ENCODE measurements at places on chromosomes 3 and 15.

- no peak for DNase-seq
Measured at GRCh38 chr15:58517682-58518525, 86.1 kb downstream of the LIPC start.

GRCh38 chr3:197203714-197204146 is 94.7 kb downstream of the DLG1 start:
- DNase-seq: no peak

DNA sequence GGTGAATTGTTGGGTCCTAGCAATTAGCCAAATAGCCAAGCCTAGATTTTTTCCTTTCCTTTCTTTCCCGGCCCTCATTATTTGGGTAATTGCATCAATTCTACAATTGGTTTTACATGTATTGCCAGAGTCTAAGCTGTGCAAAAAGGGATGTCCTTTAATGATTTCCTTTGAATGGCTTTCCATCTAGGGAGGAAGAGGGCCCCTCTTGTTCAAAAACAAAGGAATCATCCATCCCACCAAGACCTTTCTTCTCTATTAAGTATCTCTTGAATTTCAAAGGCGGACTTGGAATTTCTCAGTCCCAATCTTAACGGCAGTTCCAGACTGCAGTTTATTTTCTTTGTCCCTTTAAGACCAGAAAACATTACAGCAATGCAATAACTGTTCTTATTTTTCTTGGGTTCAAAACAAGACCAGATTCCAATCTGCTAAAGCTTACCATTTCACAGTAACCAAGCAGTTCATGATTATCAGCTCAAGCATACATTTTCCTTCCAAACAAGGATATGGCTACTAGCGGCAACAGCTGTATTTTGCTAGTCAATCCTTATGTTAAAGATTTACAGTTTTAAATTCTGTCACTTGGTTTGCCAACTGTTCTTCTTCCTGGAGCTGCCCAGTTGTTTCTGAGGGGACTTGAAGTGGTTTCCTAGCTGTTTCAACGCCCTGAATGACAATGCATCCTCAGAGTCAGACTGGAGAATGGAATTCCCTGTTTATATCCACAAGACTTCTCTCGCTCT is 91.4 kb upstream of the LRIG1 start:
- no peak for DNase-seq

DNA sequence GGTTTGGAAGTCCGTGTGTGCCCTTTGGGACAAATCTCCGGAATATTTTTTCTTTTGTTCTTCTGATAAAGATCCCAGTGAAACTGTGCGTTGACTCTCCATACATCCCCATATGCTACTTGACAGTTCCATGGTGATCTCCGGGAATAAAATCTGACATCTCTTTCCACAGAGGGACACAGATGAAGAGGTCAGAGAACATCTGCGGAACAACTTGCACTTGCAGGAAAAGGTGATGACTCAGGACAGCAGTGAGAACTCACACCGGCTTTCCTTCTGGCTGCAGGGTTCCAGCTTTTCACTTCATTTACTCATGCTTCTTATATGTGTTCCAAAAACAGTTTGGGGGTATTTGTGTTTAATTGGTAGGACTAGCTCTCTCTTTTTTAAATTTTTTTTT is 157.5 kb upstream of the CHRM5 start:
- no peak for DNase-seq

DNA sequence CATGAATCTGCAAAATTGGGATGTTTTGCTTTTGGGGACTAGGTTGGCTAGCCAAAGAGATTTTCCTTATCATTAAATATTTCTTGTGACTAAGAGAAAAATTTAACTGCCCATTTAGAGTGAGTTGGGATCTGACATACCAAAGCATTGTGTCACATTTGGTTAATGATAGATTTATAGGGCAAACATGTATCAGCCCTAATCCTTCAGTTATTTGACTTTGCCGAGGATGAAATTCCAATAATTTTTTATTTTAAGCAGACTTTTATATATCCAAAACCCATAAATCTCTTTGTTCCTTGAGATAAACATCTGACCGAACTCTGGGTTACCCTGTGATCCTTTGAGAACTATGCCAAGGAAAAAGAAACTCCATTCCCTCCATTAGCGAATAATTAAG is 218.9 kb downstream of the CDIN1 start:
- no peak for DNase-seq

DNA sequence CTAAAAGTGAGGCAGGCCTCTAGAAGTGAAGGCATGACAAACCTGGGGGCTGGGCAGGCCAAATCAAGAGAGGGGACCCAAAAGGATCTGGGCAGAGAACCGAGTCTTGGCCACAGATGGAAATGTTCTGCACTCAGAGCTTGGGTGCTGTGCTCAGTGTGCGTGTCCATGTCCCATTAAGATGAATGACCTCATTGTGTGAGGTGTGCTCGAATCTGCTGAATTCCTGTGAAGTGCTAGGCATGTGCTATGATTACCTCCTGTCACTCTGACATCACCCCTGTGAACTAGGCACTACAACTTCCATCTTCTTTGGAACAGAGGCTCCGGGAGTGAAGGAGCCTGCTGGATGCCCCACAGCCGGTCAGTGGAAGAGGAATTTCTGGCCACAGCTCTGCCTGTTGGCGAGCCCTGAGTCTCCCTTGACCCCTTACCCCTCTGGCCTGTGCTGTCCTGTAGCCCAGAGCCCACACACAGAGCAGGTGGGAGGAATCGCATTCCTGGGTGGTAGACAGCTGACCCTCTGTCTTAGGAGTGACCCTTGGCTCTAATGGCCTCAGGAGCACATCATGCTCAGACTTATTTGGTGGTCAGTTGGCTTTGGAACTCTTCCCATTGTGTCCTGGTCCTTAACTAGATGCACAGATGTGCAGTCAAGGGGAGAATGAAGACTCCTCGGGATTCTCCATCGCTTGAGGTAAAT is 67.6 kb upstream of the CTDSPL start:
- no peak for DNase-seq

GRCh38 chr3:119774444-119774843 is 7.5 kb upstream of the NR1I2 start:
- DNase-seq: no peak

- no peak for DNase-seq
Measured at GRCh38 chr3:56795829-56796185, 5.9 kb downstream of the ARHGEF3 start.

GRCh38 chr3:146180376-146180775 is 19.4 kb upstream of the PLOD2 start:
- DNase-seq: no peak

DNA sequence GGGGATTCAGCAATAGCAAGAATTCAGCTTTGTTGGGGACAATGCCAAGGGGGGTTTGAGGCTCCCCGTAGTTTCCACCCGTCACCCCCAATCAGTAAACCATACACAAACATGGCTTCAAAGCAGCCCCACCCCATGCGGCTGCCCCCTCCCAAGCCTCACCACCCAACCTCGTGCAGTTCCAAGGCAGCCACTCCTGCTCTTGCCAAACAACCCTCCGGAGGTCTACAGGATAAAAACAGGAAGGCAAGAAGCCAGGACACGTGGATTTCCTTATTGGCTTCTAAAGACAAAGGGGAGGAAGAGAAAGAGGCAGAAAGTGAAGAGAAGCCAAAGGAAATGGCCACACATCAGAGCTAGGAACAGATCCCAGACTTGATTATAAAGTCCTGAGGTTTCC is 121.1 kb downstream of the SHQ1 start:
- DNase-seq: no peak

DNA sequence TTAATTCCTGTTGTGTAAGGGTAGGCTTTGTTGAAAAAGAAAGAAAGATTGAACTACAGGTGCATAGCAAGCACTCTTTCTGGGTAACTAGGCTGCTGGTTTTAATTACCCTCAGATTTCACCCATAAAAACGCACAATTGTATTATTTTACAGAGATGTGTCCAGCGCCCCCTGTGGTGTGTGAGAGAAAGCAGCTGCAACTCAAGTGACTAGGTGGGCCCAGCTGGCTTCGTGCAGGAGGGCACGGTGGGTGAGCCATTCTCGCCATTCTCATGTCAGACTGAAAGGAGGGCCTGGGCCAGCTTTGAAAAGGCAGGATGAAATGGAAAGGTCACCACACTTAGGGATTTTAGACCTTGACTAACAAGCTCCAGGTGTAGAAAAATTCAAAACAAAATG is 122.6 kb downstream of the LRIG1 start:
- DNase-seq: peak; percentile 23

- DNase-seq: no peak
Measured at GRCh38 chr3:73832426-73832825, 207.7 kb upstream of the PDZRN3 start.

- no peak for DNase-seq
Measured at GRCh38 chr3:85180-85579, 111.4 kb upstream of the CHL1 start.

DNA sequence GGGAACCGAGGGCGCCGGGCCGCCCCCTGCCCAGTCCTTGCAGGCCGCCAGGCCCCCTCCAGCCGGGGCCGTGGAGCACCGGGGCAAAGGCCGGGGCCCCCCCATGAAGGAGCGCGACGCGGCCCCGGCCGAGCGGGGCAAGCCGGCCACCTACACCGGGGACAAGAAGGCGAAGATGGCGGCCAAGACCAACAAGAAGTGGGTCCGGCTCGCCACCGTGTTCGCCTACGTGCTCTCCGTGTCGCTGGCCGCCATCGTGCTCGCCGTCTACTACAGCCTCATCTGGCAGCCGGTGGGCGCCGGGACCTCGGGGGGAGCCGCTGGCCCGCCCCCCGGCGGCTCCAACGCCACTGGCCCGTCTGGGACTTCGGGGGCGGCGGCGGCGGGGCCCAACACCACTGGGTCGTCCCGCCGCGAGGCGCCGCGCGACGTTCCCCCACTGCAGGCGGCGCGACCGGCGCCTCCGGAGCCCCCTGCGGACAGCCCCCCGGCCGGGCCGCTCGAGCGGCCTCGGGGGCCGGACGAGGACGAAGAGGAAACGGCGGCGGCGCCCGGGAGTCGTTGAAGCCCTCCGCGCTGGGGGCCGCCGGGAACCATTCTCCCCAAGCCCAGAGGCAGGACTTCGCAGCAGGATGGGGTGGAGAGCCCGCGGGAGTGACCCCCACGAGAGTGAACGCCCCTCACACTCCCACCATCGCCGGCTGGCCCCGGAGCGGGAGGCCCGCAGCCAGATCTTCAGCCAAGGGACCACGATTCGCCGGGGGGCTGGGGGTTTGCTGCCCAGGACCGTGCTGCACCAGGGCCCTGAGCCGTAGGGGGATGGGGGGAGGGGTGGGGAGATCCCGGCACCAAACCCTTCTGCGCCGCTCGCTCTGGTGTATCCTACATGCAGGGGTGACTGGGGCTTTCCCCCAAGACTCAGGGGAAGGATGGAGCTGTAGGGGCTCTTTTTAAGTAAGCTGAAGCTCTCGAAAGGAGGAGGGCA is 753 bp downstream of the INAFM2 start:
- DNase-seq: peak; percentile 18

DNA sequence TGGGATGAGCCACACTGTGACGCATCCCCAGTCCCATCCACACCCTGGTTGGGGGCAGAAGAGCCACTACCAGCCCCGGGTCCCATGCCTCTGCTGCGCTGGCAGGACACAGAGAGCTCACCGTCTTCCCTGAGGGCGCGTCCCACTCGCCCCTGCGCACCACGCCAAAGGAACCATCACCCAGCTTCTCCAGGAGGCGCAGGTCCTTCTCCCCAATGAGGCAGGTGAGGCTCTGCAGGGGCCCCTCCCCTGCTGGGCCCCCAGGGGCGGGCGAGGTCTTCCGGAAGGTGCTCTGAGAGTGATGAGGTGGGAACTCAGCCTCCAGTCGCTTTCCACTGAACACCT is 23.7 kb downstream of the TNK2 start:
- DNase-seq: no peak

- no peak for DNase-seq
Measured at GRCh38 chr15:81007428-81008064, 6.8 kb downstream of the TLNRD1 start.

- no peak for DNase-seq
Measured at GRCh38 chr3:13191016-13191415, 117.8 kb upstream of the IQSEC1 start.

GRCh38 chr3:34924961-34925360 is 714.4 kb upstream of the ARPP21 start:
- no peak for DNase-seq

DNA sequence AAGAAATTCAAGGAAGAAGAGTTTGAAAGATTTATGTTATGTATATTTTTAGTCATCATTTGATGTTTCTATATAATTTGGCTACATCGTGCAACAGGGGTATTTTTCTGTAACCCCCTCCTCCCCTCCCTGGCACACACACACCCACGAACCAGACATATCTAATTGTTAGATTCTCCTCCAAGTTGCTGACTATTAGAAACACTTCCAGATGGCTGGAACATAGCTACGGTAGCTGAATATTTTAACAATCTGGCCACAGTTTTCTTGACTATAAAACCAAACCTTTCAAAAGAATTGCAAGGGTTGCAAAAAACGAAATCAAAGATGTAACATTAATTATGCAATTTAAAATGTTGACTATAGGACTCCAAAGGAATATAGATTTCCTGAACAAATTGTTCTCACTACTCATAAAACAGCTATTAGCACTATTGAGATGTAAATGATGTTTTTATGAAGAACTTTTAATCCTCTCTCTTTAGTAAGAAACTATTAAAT is 154.4 kb downstream of the CHL1 start:
- no peak for DNase-seq

DNA sequence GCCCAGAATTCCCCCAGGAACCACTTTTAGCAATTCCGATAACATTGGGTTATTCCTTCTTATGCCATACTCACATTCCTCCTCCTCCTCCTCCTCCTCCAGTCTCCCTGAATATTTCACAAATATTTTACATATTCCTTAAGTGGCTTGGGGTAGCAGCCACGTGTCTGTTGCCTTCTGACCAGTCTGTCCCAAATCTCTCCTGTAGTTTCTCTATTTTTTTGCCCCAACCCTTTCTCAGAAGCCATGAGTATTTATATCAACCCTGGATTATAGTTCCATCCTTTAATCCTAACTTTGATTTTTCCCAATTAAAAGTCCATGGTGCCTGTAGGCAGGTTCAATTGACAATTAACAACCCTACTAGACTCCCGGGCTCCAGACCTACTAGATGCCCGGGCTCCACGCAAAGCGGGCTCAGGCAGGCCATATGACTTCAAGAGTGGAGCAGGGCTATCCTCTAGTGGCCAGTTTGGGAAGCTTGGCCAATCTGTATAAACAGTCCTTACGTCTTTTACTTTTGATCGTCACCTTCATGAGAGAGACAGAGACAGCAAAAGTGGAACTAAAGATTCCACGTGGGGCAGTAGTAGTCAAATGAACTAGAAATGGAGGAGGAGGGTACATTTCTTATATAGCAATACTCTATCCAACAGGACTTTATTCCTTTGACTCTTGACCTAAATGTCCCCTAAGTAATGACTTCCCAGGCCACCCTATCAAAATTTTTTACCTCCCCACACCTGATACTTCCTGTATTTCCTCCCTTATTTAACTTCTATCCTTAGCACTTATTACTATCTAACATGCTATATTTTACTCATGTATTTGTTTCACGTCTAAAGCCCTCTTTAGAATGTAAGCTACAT is 69.7 kb downstream of the USF3 start:
- DNase-seq: peak; percentile 28

- peak; percentile 80 for DNase-seq
Measured at GRCh38 chr15:40115670-40116093, 7.0 kb upstream of the BMF start.

- DNase-seq: no peak
Measured at GRCh38 chr15:36958606-36959005, 141.7 kb downstream of the MEIS2 start.

All from activated CD4-positive, alpha-beta T cell treated with anti-CD3 and anti-CD28 coated beads, Interleukin-2, Interleukin-6, amounts not matched to agents 100 ng/mL and 50 ng/mL, durations not matched to agents 16 hours and 8 hours (primary cell).